ENCODE measurements at places on chromosomes 3 and 15. TPM values are rescaled to one million over a fixed set of nuclear protein-coding genes. Genes with fewer than 3 reads are reported as not detected.

DNA sequence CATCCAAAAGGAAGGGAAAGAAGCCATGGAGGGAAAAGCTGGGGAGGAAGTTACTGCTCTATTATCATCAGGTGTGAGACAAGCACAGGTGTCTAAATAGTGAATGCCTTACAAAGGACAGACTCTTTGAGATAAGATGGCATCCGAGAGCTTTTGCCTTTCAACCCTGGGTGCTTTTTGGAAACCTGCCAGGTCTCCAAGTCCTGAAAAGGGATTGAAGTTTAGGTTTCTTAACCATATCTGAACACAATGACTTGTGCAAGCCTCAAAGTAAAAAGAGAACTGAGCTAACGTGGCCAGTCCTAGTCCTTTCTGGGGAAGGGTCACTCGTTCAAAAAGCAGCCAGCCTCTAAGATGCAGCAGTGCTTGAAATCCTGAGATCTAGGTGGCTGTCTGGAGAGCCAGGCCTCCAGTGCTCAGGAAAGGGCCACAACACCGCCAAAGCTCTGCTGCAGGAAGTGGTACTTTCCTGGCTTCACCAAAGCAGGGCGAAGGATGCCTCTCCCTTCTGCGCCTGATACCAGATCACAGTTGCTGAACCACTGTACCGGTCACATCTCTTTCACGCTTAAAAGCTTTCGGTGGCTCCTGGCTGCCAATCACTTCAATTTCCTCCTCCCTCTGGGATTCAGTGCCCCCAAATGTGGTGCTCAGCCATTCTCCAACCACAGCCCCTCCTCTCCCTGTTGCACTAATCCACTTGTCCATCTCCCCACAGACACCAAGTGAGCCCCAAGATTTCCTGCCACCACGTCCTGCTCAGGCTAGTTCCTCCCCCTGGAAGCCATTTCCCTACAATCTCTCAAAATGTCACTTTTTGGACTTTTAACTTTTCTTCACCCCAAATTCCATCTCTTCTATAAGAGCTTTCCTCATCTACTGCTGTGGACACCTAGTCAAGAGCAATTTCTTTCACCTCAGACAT lies 104.1 kb upstream of the LPP start:
- H3K27ac ChIP-seq: peak overlapping the region; percentile 23
- peak; percentile 63 for DNase-seq
- peaks cover 3% of the 10 kb centered on the region for H3K27me3 ChIP-seq
- H3K36me3 ChIP-seq: no peaks in the 10 kb centered on the region

DNA sequence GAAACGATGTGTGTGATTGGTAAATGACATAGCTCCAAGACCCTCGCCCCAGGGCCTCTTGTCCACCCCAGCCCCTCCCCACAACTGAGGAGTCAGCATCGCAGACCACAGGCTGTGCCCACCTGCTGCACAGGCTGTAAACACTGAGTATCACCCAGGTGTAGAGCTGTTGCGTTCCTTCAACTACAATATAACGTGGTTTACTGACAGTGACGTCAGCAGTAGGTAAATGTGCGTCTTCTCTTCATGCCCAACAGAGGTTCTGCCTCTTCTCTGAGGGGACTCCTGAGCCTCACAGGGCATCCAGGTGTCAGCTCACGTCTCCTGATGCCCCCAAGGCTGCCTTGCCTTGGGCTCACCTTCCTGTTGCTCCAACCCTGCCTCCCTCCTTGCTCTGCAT lies 395.1 kb downstream of the CACNA2D3 start:
- H3K4me1 ChIP-seq: no peaks in the 10 kb centered on the region
- H3K27me3 ChIP-seq: no peaks in the 10 kb centered on the region
- H3K27ac ChIP-seq: no peak overlapping the region
- DNase-seq: no peak
- no peak overlapping the region for H3K4me3 ChIP-seq

DNA sequence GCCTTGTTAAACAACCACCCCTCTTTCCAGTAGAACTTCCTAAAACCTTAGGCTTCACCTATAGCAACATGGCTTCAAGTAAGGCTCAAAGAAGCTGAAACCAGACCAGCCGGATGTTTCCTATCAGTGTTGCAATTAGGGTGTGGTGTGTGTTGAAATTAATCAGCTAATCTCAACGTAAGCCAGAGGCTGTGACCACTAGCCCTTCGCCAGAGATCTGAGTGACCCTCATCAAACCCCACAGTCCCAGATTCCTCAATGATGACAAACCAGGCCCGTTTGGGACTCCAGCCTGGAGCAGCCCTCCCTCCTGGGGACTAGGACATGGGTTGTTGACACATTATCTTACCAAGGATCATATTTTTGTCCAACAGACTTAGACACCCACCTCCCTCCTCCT lies 27.3 kb downstream of the CYP11A1 start:
- no peaks in the 10 kb centered on the region for H3K4me1 ChIP-seq
- H3K27ac ChIP-seq: no peak overlapping the region
- DNase-seq: no peak
- H3K27me3 ChIP-seq: peaks cover 7% of the 10 kb centered on the region

GRCh38 chr3:197547306-197548011 lies 8.3 kb downstream of the BDH1 start:
- peaks cover 53% of the 10 kb centered on the region for H3K36me3 ChIP-seq
- no peak for DNase-seq
- H3K27me3 ChIP-seq: no peaks in the 10 kb centered on the region
- no peak overlapping the region for H3K27ac ChIP-seq
- H3K4me1 ChIP-seq: peaks cover 8% of the 10 kb centered on the region

- H3K27ac ChIP-seq: no peak overlapping the region
- H3K4me1 ChIP-seq: no peaks in the 10 kb centered on the region
- no peak for DNase-seq
- H3K27me3 ChIP-seq: no peaks in the 10 kb centered on the region
- no peak overlapping the region for H3K4me3 ChIP-seq
Observed at GRCh38 chr3:121126033-121126706, 218.2 kb downstream of the STXBP5L start.

GRCh38 chr15:40633178-40633577 lies 39.1 kb downstream of the KNL1 start:
- H3K27me3 ChIP-seq: no peaks in the 10 kb centered on the region
- H3K36me3 ChIP-seq: peaks cover 50% of the 10 kb centered on the region
- no peak overlapping the region for H3K27ac ChIP-seq
- no peak for DNase-seq
- no peaks in the 10 kb centered on the region for H3K4me1 ChIP-seq
- H3K4me3 ChIP-seq: no peak overlapping the region

GRCh38 chr3:4785551-4785950 lies 193.7 kb upstream of the BHLHE40 start:
- no peaks in the 10 kb centered on the region for H3K4me1 ChIP-seq
- no peaks in the 10 kb centered on the region for H3K27me3 ChIP-seq
- peaks cover 76% of the 10 kb centered on the region for H3K36me3 ChIP-seq
- no peak for DNase-seq
- no peak overlapping the region for H3K27ac ChIP-seq

DNA sequence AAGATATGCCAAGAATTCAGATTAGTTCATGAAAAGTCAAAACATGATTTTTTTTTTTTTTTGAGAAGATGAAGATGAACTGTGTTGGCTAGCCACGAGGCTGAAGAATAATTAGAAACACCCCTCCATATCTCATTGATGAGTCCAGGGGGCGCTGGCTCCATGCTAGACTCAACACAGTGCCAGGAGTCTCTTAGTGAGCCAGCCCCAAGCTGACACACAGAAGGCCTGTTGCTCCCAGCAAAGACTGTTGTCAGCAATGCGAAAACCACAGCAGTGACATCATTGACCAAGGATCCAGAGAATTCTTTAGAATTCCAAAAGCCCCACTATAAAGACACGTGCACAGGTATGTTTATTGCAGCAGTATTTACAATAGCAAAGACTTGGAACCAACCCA lies 185.2 kb downstream of the ANXA2 start:
- peaks cover 36% of the 10 kb centered on the region for H3K27me3 ChIP-seq
- DNase-seq: no peak
- H3K27ac ChIP-seq: no peak overlapping the region
- no peaks in the 10 kb centered on the region for H3K4me1 ChIP-seq

- H3K27me3 ChIP-seq: peaks cover 2% of the 10 kb centered on the region
- H3K4me3 ChIP-seq: no peak overlapping the region
- H3K27ac ChIP-seq: no peak overlapping the region
Observed at GRCh38 chr3:104785947-104786346, 580.8 kb upstream of the ALCAM start.

DNA sequence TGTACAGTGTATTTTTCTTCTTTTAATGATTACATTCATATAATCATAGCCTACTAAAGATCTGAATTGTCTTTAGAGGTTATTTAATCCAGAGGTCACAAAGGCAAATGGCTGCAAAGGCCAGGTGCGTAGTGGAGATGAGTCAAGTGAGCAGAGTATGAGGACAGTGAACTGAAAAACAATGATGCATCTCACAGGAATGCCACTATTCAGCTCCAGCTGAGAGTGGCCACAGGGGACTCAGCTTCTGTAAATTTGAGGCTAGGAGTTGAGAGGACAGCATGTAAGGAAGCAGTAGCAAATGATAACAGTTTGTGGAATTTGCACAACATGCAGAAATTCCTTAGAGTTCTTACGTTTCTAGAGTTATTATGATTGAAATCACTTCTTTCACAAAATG lies 50.4 kb downstream of the COL6A5 start:
- no peaks in the 10 kb centered on the region for H3K4me1 ChIP-seq
- no peak overlapping the region for H3K4me3 ChIP-seq
- DNase-seq: no peak
- no peaks in the 10 kb centered on the region for H3K36me3 ChIP-seq

- no peak for DNase-seq
- no peaks in the 10 kb centered on the region for H3K27me3 ChIP-seq
- H3K27ac ChIP-seq: no peak overlapping the region
- no peak overlapping the region for H3K4me3 ChIP-seq
- H3K4me1 ChIP-seq: peaks cover 13% of the 10 kb centered on the region
Observed at GRCh38 chr3:120554812-120555606, 41.1 kb upstream of the NDUFB4 start.

DNA sequence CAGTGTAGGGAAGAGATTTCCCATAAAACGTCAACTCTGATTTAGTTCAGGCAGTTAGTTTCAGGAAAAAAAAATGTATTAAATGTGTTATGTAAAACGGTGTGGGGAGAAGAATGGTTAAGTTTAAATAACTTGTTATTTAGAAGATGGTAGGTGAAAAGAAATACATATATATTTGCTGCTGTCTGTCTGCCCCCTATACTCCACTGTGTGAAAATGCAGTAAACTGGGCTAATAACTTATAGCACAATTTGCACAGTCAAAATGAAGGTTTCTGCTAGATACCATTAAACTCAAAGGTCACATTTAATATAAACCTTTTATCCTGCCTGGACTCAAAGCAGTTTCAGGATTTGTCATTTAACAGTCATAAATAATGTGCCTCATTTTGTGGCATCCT lies 515.0 kb downstream of the FGF12 start:
- no peaks in the 10 kb centered on the region for H3K4me1 ChIP-seq
- no peak overlapping the region for H3K27ac ChIP-seq
- no peaks in the 10 kb centered on the region for H3K27me3 ChIP-seq
- no peaks in the 10 kb centered on the region for H3K36me3 ChIP-seq
- no peak for DNase-seq

DNA sequence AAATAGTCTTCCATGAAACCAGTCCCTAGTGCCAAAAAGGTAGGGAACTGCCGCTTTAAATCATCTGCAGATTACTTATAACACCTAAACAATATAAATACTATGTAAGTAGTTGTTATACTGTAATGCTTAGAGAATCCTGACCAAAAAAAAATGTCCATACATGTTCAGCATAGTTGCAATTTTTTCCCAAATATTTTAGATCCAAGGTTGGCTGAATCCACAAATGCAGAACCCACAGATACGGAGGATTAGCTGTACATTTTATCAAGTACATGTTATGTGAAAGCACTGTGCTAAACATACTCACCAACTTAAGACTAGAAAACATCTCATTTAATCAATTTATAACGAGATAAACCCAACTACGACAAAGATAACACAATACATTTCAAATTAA lies 9.3 kb downstream of the MSL2 start:
- H3K4me1 ChIP-seq: peaks cover 85% of the 10 kb centered on the region
- no peak overlapping the region for H3K27ac ChIP-seq
- H3K4me3 ChIP-seq: no peak overlapping the region
- peaks cover 24% of the 10 kb centered on the region for H3K36me3 ChIP-seq
- H3K27me3 ChIP-seq: no peaks in the 10 kb centered on the region

- no peak overlapping the region for H3K27ac ChIP-seq
- no peak overlapping the region for H3K4me3 ChIP-seq
- no peaks in the 10 kb centered on the region for H3K27me3 ChIP-seq
- no peaks in the 10 kb centered on the region for H3K36me3 ChIP-seq
- DNase-seq: no peak
Observed at GRCh38 chr3:143414571-143415253, 295.1 kb downstream of the CHST2 start.

- H3K4me3 ChIP-seq: no peak overlapping the region
- H3K36me3 ChIP-seq: no peaks in the 10 kb centered on the region
- H3K4me1 ChIP-seq: peaks cover 1% of the 10 kb centered on the region
- no peak overlapping the region for H3K27ac ChIP-seq
- DNase-seq: no peak
- H3K27me3 ChIP-seq: no peaks in the 10 kb centered on the region
Observed at GRCh38 chr3:60199306-60199705, 1051.9 kb downstream of the FHIT start.

DNA sequence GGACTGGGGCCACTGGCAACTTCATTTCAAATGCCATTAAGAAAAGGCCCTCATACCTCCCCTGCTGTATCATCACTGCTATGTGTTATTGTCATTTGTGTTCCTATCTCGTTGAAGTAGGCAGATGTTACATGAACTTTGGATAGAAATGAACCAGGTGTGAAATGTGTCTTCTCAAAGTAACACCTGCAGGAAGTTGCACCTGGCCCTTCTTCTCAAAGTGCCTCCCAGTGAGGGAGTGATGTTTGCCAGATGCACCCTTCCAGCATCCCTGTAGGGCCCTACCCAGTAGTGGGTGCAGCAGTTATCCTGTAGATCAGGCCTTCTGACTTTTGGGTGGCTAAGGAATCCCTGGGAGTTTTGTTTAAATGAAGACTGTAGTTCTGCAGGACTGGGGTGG lies 197.7 kb upstream of the CTNNB1 start:
- no peak overlapping the region for H3K4me3 ChIP-seq
- H3K27me3 ChIP-seq: peaks cover 19% of the 10 kb centered on the region
- no peak for DNase-seq

The SEC22C gene
- total RNA-seq: 62.0 TPM

The TRIM71 gene
- total RNA-seq: not detected

The PSMA4 gene
- 235 TPM for total RNA-seq

The GATA2 gene
- 0.23 TPM for total RNA-seq

The LRRIQ4 gene
- total RNA-seq: not detected

The NR2E3 gene
- total RNA-seq: not detected

The ATP13A5 gene
- total RNA-seq: not detected

The SLC2A2 gene
- total RNA-seq: not detected

The PROK2 gene
- 2.5 TPM for total RNA-seq

The CMSS1 gene
- total RNA-seq: 31.0 TPM

The OGG1 gene
- total RNA-seq: 29.5 TPM

The RTP1 gene
- total RNA-seq: not detected

The GATM gene
- total RNA-seq: 2.2 TPM

The GABRR3 gene
- total RNA-seq: not detected

The IQCF5 gene
- not detected for total RNA-seq

The TRPC1 gene
- 3.0 TPM for total RNA-seq

The CPN2 gene
- total RNA-seq: not detected

The CYP1A1 gene
- 2.1 TPM for total RNA-seq

The NEK11 gene
- 2.8 TPM for total RNA-seq

The SLC9C1 gene
- total RNA-seq: not detected

Measured in activated CD4-positive, alpha-beta memory T cell treated with anti-CD3 and anti-CD28 coated beads, Interleukin-2, amount 10 ng/mL, durations not matched to agents 7 days and 5 days (primary cell).